ENCODE measurements at places on chromosomes 11 and 22.

DNA sequence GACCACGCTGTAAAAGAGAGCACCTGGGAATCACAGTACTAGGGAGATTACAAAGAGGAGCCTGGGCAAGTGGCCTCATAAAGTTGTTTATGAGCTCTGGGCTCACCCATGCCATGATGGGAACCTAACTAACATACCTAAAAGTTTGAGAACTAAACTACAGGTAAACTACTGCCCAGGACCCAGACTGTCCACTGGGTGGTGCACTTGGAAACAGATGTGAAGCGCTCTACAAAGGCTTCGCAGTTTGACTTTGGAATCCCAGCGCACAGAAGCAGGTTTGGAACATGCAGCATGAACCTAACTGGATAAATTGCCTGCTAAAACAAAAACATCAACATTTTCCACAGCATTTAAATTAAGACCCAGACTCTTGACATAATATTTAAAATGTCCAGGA is 418.6 kb downstream of the FAM181B start:
- DNase-seq = no peak

DNA sequence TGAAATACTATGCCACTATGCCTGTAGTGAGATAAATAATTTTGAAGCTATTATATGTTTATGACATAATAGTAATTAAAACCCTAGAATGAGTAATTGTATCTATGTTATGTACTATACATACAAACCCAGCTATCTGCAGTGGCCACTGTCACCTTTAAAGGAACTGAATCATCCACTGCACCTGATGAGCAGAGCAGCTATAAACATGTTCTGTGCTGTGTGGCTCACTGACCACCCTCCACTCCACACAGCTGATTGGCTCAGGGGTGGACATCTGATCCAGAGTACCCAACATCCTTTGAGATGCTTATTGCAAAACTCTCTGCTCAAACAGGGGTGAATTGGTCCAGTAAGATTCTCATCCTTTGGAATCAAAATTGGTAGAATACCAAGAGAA is 19.2 kb upstream of the RRAS2 start:
- no peak for DNase-seq

- no peak for DNase-seq
Measured at GRCh38 chr11:45523760-45524159, 141.7 kb downstream of the CHST1 start.

DNA sequence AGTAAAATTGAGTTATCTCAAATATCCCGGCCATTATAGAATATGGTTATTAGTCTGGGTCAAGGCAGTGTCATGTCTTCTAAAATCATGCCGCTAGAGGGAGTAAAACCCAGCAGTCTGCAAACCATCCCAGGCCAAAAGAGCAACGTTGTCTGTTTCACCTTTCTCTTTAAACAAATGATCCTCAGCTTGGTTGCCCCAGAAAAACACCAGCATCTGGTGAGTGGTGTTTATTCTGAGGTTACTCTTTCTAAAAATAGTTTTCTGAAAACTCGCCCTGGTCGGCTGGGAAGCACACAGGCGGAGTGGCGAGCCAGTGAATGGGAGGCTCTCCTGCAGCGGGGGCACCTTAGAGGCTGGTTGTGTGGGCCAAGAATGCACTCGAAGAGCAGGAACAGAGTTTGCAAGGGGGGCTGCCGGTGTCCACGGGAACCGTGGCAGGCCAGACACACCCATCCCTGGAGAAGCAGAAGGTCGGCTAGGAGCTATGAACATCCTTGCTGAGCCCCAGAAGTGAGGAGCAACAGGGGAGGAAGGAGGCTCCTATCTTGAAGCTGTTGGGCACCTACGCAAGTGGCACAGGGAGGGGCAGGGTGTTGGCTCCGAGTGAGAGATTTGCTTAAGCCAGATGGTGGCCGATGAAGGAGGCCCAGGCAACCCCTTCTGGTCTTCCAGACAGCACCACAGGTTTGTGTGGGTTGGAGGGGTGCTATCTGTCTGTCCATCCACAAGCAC is 297.1 kb downstream of the ETS1 start:
- DNase-seq = peak; percentile 82

- DNase-seq = peak; percentile 34
Measured at GRCh38 chr11:9139628-9140357, 48.4 kb upstream of the SCUBE2 start.

- peak; percentile 82 for DNase-seq
Measured at GRCh38 chr11:8963569-8964323, 496 bp downstream of the TMEM9B start.

DNA sequence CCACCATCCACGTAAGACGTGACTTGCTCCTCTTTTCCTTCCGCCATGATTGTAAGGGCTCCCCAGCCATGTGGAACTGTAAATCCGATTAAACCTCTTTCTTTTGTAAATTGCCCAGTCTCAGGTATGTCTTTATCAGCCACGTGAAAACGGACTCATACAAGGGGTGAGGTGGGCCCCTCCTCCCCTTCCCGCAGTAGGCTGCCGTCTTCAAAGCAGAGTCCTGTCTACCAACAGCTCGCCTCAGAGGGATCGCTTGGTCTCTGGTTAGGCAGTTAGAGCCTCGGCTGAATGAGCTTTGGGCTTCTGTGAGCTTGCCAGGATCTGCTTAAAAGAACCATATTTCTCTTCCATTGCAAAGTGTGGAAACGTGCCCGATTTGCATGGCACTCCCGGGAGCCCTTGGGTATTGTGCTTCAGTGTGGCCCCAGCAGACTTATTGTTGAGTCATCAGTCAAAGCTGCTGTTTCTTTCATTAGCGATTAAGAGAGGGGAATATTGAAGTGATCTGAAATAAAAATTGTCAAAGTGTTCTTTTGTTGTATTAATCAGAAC is 338.3 kb downstream of the TBC1D22A start:
- DNase-seq = no peak

DNA sequence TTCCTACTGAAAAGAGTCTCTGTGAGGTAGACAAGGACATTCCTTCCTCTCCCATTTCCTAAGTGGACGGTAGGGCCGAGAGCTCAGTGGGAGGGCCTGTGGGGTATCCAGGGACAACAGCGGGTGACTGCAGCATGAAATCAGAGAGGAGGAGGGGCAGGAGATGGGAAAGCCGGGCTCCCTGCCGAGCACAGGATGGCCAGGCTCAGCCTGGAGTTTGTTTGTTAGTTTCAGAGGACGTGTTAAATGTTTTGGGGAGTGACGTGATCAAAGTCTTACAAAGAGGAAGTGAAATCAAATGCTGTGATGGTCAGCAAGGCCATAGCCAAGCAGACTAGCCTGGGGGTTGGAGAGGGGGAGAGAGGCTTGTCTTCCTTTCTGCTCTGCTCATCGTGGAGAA is 152.7 kb downstream of the ADAMTS15 start:
- no peak for DNase-seq

GRCh38 chr11:108733479-108734116 is 68.7 kb downstream of the DDX10 start:
- no peak for DNase-seq

- DNase-seq = no peak
Measured at GRCh38 chr11:18093959-18094358, 11.9 kb downstream of the SAAL1 start.

- DNase-seq = no peak
Measured at GRCh38 chr11:119207415-119207960, 1.3 kb downstream of the CBL start.

- DNase-seq = no peak
Measured at GRCh38 chr22:17700778-17701177, 62.2 kb downstream of the BCL2L13 start.

- no peak for DNase-seq
Measured at GRCh38 chr11:96306600-96306932, 36.4 kb downstream of the MAML2 start.

GRCh38 chr11:76523786-76524436 is 79.1 kb downstream of the EMSY start:
- no peak for DNase-seq
